Fibroblast of the conjunctiva (primary cell): ENCODE measurements at places on chromosomes 6 and 20.

- no peak for DNase-seq
Measured at GRCh38 chr20:57157106-57157691, 109.2 kb downstream of the BMP7 start.

DNA sequence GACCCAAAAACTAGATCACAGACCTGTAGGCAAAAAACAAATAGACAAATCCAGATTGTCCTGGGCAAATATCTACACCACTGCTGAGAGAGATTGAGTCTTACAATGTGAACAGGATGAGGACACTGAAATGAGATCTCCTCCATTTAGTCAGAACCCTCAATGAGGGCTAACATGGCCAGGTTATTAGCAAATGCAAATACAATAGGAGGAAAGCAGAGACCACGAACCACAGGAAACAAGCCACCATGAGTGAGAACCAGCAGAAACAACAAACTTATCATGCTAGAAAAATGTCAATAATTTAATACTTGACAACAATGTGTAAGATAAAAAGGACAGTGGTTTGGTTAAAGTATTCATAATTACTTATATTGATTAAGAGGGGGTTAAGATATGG is 162.8 kb downstream of the SYNE1 start:
- DNase-seq = no peak

DNA sequence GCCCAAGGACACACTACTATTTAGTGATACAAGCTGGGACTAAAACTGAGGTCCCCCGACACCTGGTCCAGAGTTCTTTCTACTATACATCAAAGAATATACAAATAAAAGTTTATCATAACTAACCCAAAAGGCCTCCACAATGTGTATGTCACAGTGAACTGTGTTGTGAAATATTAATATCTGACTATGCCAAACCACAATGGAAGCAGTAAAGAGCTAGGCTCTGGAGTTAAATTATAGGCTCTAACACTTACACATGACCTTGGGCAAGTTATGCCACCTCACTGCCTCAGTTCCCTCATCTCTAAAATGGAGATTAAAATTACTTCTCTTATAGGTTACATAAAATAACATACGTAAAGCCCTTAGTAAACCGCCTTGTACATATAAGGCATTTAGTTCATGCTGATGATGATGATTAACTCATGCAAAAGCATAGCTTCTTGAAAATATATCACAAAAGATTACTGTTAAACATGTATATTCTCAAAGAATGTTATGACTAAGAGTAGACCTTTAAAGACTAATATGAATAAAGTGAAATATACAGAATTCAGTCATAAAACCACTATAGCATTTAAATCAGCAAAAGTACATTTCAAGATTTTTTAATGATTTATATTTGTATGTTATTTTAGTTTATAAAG is 5.7 kb downstream of the SUPT3H start:
- no peak for DNase-seq

DNA sequence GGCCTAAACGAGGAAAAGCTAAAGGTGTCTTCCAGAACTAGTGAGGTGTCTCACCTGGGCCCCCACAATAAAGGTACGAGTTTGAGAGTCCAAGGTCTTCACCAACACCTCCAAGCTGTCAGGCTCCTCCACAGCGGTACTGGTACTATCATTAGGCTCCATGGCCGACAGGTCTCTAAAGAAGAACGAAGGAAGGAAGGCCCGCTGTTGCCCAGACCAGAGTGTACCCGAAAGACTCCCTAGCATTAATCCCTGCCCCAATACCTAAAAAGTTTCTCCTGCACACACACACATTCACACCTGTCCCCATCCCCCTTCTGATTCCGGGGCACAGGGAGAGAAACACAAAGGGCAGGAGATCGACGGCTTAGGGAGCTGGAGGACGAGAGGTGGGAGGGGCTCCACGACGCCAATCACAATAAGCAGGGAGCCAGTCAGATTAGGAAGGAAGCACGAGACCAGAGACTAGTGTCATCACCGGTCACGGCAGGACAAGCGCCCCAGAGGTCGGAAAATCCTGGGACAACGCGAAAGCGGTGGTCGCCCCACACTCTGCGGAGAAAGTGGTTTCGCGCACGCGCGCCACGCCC is 764 bp downstream of the BAG6 start:
- peak; percentile 54 for DNase-seq

GRCh38 chr6:70315079-70315751 is 12.3 kb upstream of the COL9A1 start:
- no peak for DNase-seq

GRCh38 chr6:37867756-37868446 is 48.4 kb downstream of the ZFAND3 start:
- DNase-seq = no peak

- DNase-seq = no peak
Measured at GRCh38 chr20:17555106-17555505, 14.8 kb upstream of the DSTN start.
